ENCODE measurements at places on chromosomes 3 and 15.
A peak's percentile ranks its signal among the peaks of the same experiment; 100 is the strongest.

GRCh38 chr15:48373821-48374451 is 42.7 kb downstream of the DUT start:
- H3K4me1 ChIP-seq = no peaks in the 10 kb centered on the region
- no peaks in the 10 kb centered on the region for H3K27me3 ChIP-seq
- H3K4me3 ChIP-seq = no peak overlapping the region
- H3K36me3 ChIP-seq = no peaks in the 10 kb centered on the region
- no peak overlapping the region for H3K27ac ChIP-seq
- DNase-seq = no peak

DNA sequence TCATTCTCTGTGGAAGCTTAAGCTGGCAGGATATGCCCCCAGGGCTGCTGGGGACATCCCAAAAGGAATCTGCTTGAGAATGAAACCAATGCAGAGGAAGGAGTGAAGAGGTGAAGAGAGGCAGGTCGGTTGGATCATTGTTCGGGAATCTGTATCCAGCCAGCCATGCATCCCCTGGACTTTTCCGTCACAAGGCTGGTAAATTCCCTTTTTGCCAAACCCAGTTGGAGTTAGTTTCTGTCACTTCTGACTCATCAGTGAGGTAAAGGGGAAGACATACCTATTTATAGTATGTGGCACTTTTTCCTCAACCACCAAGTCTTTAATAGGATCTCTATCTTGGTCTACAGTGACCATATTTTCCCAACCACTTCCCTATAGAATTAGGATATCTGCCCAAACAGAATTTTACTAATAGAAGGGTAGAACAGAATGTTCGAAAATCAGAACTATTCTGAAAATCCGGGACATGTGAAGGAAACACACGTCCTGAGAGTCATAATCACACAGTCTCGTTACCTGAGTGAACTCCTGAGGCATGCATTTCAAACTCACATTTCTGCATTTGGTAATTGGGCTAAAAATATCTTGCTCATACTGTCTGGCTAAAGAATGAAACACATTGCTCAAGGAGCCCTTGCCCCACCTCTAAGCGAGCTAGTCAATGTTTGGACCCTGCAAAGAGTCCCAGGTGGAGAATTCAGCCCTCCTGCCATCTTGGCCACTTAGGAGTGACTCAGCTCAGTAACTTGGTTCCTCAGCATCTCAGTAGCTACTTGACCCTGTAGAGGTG is 289.7 kb upstream of the ADAMTS9 start:
- H3K36me3 ChIP-seq = no peaks in the 10 kb centered on the region
- H3K27ac ChIP-seq = no peak overlapping the region
- no peaks in the 10 kb centered on the region for H3K27me3 ChIP-seq
- H3K4me1 ChIP-seq = no peaks in the 10 kb centered on the region
- DNase-seq = no peak

DNA sequence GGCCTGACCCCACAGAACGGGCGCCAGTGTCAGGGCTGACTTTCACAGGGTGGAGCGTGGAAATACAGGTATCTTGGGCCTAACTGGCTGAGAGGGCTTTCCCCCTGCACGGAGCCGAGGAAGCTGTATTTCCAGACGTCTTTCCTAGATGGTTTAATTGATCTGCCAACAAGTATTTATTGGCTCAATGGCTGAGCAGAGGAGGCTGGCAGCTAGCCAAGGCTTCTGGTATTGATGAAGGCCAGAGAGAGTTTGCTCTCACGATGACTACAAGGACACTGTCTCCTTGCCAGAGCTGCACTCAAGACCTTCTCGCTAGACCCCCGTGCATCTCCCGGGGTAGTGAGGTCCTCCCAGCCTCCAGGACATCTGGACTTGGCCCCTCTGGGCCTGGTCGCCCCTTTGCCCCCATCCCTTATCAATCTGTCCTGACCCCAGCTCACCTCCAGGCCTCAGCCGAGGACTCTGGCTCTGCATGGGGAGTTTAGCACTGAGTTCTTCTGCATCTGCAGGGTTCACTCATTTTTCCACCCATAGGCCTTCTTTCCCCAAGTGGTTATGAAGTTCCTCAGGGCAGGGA is 20.6 kb downstream of the SPSB4 start:
- H3K27ac ChIP-seq = no peak overlapping the region
- H3K4me1 ChIP-seq = peaks cover 10% of the 10 kb centered on the region
- DNase-seq = no peak
- no peaks in the 10 kb centered on the region for H3K36me3 ChIP-seq
- no peaks in the 10 kb centered on the region for H3K27me3 ChIP-seq
- no peak overlapping the region for H3K4me3 ChIP-seq

GRCh38 chr15:87493803-87494202 is 762.7 kb downstream of the NTRK3 start:
- no peaks in the 10 kb centered on the region for H3K36me3 ChIP-seq
- H3K27ac ChIP-seq = no peak overlapping the region
- H3K4me1 ChIP-seq = peaks cover 37% of the 10 kb centered on the region
- no peak overlapping the region for H3K4me3 ChIP-seq

- H3K27ac ChIP-seq = no peak overlapping the region
- no peaks in the 10 kb centered on the region for H3K27me3 ChIP-seq
- DNase-seq = no peak
- no peaks in the 10 kb centered on the region for H3K4me1 ChIP-seq
Measured at GRCh38 chr3:115913069-115913686, 289.9 kb downstream of the GAP43 start.

GRCh38 chr15:27589260-27589659 is 509.9 kb downstream of the OCA2 start:
- no peak overlapping the region for H3K4me3 ChIP-seq
- no peaks in the 10 kb centered on the region for H3K4me1 ChIP-seq
- no peak for DNase-seq
- no peak overlapping the region for H3K27ac ChIP-seq
- no peaks in the 10 kb centered on the region for H3K36me3 ChIP-seq

GRCh38 chr15:93703092-93703739 is 528.1 kb upstream of the MCTP2 start:
- no peak overlapping the region for H3K27ac ChIP-seq
- no peak for DNase-seq
- no peaks in the 10 kb centered on the region for H3K4me1 ChIP-seq

DNA sequence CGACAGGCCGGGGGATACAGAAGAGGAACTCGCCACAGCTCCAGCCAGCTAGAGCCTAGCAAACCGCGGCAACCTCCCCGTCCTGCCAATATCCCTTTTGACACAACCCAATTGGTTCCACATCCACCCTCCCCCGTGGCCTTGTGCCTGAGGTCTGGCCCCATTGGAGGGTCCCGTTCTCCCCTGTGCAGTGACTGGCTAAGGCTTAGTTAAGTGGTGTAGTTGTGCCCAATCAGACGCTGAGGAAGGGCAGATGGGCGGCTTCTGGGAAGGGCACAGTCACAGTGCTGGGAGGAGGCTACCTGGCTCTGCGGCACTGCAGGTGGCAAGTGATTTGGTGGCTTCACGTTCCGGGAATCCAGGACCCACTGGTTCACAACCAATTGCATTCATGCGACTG is 78.6 kb downstream of the SNRK start:
- H3K27me3 ChIP-seq = no peaks in the 10 kb centered on the region
- no peaks in the 10 kb centered on the region for H3K4me1 ChIP-seq
- peaks cover 4% of the 10 kb centered on the region for H3K36me3 ChIP-seq

- no peaks in the 10 kb centered on the region for H3K27me3 ChIP-seq
- no peak overlapping the region for H3K4me3 ChIP-seq
- H3K27ac ChIP-seq = no peak overlapping the region
- DNase-seq = no peak
Measured at GRCh38 chr15:20352241-20353200, 189.1 kb downstream of the GOLGA6L6 start.

DNA sequence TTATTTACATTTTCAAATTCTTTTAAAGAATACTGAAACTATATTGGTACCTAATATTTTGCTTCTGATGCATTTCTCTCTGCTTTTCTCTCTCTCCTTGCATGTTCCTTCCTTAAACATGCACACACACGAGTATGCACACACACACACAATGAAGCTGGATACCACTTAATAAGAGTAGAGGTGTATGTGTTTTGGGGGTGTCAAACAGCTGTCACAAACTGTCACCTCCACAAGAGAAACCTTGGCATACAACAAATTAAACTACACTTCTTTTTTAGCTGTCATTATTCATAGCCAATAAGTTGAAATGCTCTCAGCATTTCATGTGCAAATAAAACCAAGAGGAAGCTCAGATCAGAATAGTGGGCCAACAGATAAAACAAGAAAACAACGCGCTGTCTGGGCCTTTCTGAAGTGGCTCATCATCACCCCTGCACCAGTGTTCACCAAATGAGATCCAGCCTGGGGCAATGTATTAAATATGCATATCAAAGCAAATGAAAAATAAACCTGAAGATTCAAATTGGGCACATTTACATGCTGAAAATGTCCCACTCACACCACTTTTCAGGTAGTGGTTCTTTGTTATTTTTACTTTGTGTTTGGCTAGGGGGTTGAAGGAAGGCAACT is 9.7 kb downstream of the MEIS2 start:
- H3K27me3 ChIP-seq = no peaks in the 10 kb centered on the region
- no peak overlapping the region for H3K27ac ChIP-seq
- no peaks in the 10 kb centered on the region for H3K36me3 ChIP-seq
- no peak for DNase-seq
- H3K4me1 ChIP-seq = peaks cover 26% of the 10 kb centered on the region

DNA sequence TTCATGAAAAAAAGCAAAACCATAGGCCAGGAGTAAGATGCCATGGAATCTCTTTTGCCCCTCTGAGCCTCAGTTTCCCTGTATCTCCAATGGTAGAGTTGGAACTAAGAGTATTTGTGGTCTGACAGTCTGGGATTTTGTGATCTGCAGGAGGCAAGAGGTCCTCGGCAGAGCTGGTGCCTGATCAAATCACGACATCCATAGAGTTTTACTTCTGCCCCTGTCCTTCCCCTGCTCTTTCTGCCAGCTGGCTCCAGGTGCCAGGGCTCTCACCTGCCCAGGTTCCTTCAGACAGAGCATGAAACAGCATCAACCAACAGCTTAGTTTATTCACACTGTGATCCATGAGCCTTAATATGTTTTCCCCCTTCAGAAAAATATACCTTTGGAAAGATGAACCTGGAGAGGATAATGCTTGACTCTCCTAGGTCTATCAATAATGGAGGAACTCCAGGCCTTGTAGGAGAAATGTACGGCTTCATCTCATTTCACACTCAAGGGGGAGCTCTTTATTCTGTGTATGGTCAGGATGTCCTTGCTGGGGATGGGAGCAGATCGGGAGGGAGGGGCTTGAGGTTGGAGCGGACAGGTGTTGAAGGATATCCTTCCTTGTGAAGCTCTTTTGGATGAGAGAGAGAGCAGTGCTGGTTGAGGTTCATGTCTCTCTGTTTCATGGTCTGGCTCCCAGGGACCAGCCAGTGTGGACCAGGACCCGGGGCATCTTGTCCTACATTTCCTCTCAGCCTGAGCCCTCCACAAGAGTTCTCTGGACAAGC is 309.9 kb downstream of the RPLP1 start:
- H3K4me1 ChIP-seq = peaks cover 4% of the 10 kb centered on the region
- no peak for DNase-seq
- no peaks in the 10 kb centered on the region for H3K36me3 ChIP-seq
- no peak overlapping the region for H3K4me3 ChIP-seq
- H3K27ac ChIP-seq = no peak overlapping the region

GRCh38 chr3:190492129-190492528 is 21.8 kb upstream of the IL1RAP start:
- no peak for DNase-seq
- H3K27ac ChIP-seq = no peak overlapping the region
- H3K27me3 ChIP-seq = no peaks in the 10 kb centered on the region
- no peak overlapping the region for H3K4me3 ChIP-seq

- H3K4me3 ChIP-seq = no peak overlapping the region
- H3K4me1 ChIP-seq = no peaks in the 10 kb centered on the region
- H3K27me3 ChIP-seq = no peaks in the 10 kb centered on the region
- no peak overlapping the region for H3K27ac ChIP-seq
- no peak for DNase-seq
Measured at GRCh38 chr3:144809380-144809779, 837.8 kb downstream of the DIPK2A start.

GRCh38 chr3:57758686-57759085 is 2.6 kb downstream of the SLMAP start:
- peaks cover 52% of the 10 kb centered on the region for H3K4me1 ChIP-seq
- H3K27ac ChIP-seq = no peak overlapping the region
- H3K36me3 ChIP-seq = peaks cover 5% of the 10 kb centered on the region
- no peaks in the 10 kb centered on the region for H3K27me3 ChIP-seq

DNA sequence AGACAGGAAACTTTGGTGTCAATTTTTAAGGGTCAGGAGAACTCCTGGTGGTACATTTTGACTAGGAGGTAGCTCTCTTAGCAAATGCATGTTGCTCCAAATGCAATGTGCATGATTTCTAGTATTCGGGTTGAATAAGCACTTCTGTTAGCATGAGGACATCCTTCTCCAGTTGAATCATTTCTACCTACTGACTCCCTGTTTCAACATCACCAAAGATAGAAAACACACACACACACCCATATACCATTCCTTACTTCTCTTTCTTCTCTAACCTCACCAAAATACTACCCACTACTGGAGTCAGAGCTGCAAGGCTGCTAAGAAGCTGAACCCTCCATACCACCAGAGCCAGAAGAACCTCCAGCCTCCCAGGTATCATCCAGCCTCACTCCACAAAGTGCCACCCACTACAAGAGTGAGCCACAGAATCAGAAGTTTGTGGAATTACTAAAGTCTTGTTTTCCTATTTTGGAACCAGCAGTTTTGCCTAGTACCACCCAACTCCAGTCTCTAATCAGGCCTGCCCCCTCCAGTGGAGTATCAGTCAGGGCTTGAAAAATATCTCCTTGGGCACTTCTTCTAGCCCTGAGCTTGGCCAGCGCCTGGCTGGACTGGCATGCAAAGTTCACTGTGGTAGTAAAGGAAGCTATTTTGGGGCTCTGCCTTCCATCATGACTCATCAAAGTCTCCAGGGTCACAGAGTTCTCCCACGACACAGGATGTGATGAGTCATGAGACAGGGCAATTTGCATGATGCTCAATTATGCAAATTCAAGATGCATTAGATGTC is 110.3 kb downstream of the CYP19A1 start:
- no peak overlapping the region for H3K4me3 ChIP-seq
- H3K4me1 ChIP-seq = peaks cover 40% of the 10 kb centered on the region
- peak; percentile 52 for DNase-seq
- H3K36me3 ChIP-seq = no peaks in the 10 kb centered on the region
